Activated CD4-positive, alpha-beta memory T cell treated with anti-CD3 and anti-CD28 coated beads, Interleukin-2, amount 10 ng/mL, durations not matched to agents 7 days and 5 days (primary cell): ENCODE measurements at places on chromosomes 11 and 22. TPM values are rescaled to one million over a fixed set of nuclear protein-coding genes. Genes with fewer than 3 reads are reported as not detected.

Gene DDI1
- total RNA-seq: not detected

Gene PGM2L1
- 8.7 TPM for total RNA-seq

Gene APOA4
- total RNA-seq: not detected

Gene ALDH3B2
- not detected for total RNA-seq

Gene C11orf52
- not detected for total RNA-seq

Gene GSTT2
- not detected for total RNA-seq

Gene KDM4D
- total RNA-seq: 1.1 TPM

Gene PACS1
- 95.0 TPM for total RNA-seq

Gene ACRV1
- not detected for total RNA-seq

Gene MS4A6A
- not detected for total RNA-seq

Gene RELA
- 102 TPM for total RNA-seq

Gene TPBGL
- total RNA-seq: 0.28 TPM

Gene KRTAP5-11
- total RNA-seq: not detected

Gene CDON
- 1.8 TPM for total RNA-seq

Gene PATE2
- not detected for total RNA-seq

Gene RBX1
- 80.7 TPM for total RNA-seq

Gene SLC29A2
- 8.4 TPM for total RNA-seq

Gene RBM4
- total RNA-seq: 110 TPM

Gene SLC22A8
- not detected for total RNA-seq

Gene NELL1
- total RNA-seq: not detected

Gene SCGB1A1
- total RNA-seq: not detected
